ENCODE measurements at places on chromosomes 4 and X. TPM values are rescaled to one million over a fixed set of nuclear protein-coding genes. Genes with fewer than 3 reads are reported as not detected.

GRCh38 chr4:9870165-9870790, 88.8 kb downstream of the DRD5 start:
- DNase-seq, result no peak
- H3K4me1 ChIP-seq, result no peaks in the 10 kb centered on the region
- no peaks in the 10 kb centered on the region for H3K36me3 ChIP-seq
- no peaks in the 10 kb centered on the region for H3K27me3 ChIP-seq

GRCh38 chr4:113256946-113257345, 207.5 kb downstream of the ANK2 start:
- H3K4me1 ChIP-seq, result no peaks in the 10 kb centered on the region
- peaks cover 2% of the 10 kb centered on the region for H3K36me3 ChIP-seq
- DNase-seq, result no peak
- H3K4me3 ChIP-seq, result no peak overlapping the region

GRCh38 chr4:176849076-176849475, 56.4 kb upstream of the VEGFC start:
- no peak overlapping the region for H3K27ac ChIP-seq
- no peaks in the 10 kb centered on the region for H3K4me1 ChIP-seq
- no peaks in the 10 kb centered on the region for H3K27me3 ChIP-seq
- DNase-seq, result no peak

GRCh38 chr4:99783940-99784339, 32.7 kb upstream of the DAPP1 start:
- no peak overlapping the region for H3K4me3 ChIP-seq
- no peaks in the 10 kb centered on the region for H3K36me3 ChIP-seq
- H3K27ac ChIP-seq, result no peak overlapping the region
- H3K27me3 ChIP-seq, result no peaks in the 10 kb centered on the region
- no peaks in the 10 kb centered on the region for H3K4me1 ChIP-seq

GRCh38 chr4:3530663-3531254, 1.5 kb downstream of the LRPAP1 start:
- no peak overlapping the region for H3K27ac ChIP-seq
- H3K36me3 ChIP-seq, result no peaks in the 10 kb centered on the region
- peak; percentile 46 for DNase-seq
- H3K4me1 ChIP-seq, result no peaks in the 10 kb centered on the region
- H3K27me3 ChIP-seq, result no peaks in the 10 kb centered on the region

GRCh38 chrX:47181301-47181700, 12.3 kb upstream of the UBA1 start:
- no peak overlapping the region for H3K4me3 ChIP-seq
- no peak overlapping the region for H3K27ac ChIP-seq
- DNase-seq, result peak; percentile 53
- H3K4me1 ChIP-seq, result no peaks in the 10 kb centered on the region
- H3K27me3 ChIP-seq, result no peaks in the 10 kb centered on the region

DNA sequence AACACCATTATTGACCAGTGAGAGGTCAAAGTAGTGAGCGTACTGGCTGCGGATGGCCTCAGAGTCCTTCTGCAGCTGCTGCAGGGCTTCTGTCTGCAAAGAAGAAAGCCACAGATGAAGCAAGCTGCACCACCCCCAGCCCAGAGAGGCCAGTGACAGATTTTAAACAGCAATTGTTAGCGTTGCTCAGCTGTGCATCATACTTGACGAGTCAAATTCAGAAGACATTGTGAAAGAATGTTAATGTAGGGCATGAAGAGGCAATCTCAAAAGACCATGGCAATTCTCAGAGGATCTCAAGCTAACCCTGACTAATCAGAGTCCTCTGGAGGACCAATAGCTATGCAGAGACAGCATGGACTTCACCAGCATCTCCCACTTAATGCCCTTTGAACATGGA, 16.6 kb downstream of the DKC1 start:
- no peaks in the 10 kb centered on the region for H3K4me1 ChIP-seq
- H3K27ac ChIP-seq, result no peak overlapping the region
- H3K4me3 ChIP-seq, result no peak overlapping the region
- H3K27me3 ChIP-seq, result no peaks in the 10 kb centered on the region
- H3K36me3 ChIP-seq, result peaks cover 3% of the 10 kb centered on the region
- no peak for DNase-seq

GRCh38 chr4:1265351-1265750, 16.4 kb upstream of the CTBP1 start:
- no peak for DNase-seq
- H3K4me3 ChIP-seq, result no peak overlapping the region
- no peak overlapping the region for H3K27ac ChIP-seq
- no peaks in the 10 kb centered on the region for H3K4me1 ChIP-seq
- H3K36me3 ChIP-seq, result no peaks in the 10 kb centered on the region

DNA sequence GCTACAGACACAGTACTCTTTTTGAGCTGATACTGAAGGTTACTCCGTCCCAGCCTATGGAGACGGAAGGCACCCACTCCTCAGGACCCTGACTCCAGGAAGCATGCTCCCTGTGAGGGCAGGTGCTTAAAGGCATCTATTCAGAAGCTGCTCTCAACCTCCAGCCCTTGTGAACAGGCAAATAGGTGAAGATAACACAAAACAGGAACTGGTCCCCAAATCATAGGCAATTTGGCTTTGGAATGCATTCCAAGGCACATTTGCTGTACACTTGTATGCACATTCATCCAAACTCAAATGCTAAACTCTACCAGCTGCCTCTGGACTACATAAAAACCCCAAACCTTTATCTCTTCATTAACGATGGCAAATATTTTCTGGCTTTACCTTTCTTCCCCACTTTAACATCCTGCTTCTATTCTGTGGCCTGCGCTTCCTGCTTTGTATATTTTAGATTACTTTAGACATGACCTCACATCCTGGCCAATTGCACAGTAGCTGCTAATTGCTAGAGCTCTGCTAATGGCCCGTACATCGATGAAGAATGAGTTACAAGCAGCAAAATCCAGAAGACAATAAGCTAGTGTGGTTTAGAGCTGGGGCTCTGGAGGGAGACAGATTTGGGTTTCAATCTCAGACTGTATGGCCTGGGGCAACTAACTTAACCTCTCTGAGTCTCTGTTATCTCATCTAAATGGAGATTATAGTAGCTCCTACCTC, 3.2 kb downstream of the SEL1L3 start:
- peaks cover 2% of the 10 kb centered on the region for H3K27me3 ChIP-seq
- no peak overlapping the region for H3K4me3 ChIP-seq
- DNase-seq, result no peak
- H3K27ac ChIP-seq, result no peak overlapping the region

DNA sequence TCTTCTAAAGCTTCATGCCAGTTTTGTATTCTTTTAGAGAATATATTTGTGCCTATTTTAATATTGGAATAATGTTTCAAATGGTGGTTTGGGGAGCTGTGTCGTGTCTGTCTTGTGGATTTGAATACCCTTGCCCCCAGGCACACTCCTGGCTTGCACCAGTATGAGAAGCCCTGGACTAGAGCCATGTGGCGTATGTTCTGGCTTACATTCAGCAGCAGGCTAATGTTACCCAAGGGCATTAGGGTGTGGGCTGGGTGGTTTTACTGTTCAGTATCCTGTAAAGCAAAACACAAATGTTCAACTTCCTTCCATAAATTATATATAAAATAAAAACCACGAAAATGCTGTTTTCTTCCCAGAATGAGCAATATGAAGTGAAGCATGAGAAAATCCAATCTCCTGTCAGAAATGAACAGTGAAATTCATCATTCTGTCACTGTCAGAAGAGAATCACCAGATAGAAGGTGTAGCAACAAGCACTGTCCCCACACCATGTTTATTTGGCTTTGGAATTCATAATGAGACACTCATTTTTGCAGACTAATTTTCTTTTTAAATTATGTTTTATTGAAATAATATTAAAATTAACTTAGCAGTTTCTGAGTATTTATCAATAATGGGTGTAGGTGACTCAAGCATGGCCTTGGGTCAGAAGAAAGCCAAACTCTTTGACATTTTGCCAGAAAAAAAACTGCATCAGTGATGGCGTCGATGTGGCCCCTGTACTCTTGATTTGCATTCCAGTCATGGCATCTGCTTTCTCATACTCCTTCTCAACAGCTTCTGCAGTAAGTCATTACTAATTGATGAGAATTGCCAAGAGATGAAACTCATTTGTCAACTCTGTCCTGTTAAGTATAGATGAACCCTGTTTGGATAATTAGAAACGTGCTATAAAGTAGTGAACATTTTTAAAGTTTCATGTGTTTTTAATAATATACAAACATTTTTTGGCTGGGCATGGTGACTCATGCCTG, 43.8 kb downstream of the WWC2 start:
- H3K4me3 ChIP-seq, result no peak overlapping the region
- no peaks in the 10 kb centered on the region for H3K36me3 ChIP-seq
- H3K27me3 ChIP-seq, result no peaks in the 10 kb centered on the region
- H3K4me1 ChIP-seq, result peaks cover 3% of the 10 kb centered on the region
- no peak overlapping the region for H3K27ac ChIP-seq

DNA sequence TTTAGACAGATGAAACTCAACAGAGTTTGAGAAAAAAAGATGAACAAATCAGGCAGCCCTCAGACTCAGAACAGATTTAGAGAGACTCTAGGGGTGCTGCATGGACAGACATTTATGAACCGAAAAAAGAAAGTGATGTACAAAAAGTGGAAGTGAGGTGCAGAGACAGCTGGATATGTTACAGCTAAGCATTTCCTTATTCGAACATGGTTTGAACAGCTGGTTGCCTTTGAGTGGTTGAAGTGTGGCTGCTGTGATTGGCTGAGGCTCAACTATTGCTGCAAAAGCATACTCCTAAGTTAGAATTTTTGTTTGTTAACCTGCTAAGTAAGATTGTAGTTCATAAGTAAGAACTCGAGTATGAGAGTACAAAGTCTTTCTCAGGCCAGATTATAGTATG, 331.5 kb upstream of the PABPC4L start:
- H3K36me3 ChIP-seq, result no peaks in the 10 kb centered on the region
- no peak overlapping the region for H3K4me3 ChIP-seq
- no peaks in the 10 kb centered on the region for H3K4me1 ChIP-seq
- H3K27ac ChIP-seq, result no peak overlapping the region
- DNase-seq, result no peak

GRCh38 chr4:147284935-147285334, 196.0 kb upstream of the EDNRA start:
- no peak overlapping the region for H3K4me3 ChIP-seq
- no peaks in the 10 kb centered on the region for H3K4me1 ChIP-seq
- no peak for DNase-seq

DNA sequence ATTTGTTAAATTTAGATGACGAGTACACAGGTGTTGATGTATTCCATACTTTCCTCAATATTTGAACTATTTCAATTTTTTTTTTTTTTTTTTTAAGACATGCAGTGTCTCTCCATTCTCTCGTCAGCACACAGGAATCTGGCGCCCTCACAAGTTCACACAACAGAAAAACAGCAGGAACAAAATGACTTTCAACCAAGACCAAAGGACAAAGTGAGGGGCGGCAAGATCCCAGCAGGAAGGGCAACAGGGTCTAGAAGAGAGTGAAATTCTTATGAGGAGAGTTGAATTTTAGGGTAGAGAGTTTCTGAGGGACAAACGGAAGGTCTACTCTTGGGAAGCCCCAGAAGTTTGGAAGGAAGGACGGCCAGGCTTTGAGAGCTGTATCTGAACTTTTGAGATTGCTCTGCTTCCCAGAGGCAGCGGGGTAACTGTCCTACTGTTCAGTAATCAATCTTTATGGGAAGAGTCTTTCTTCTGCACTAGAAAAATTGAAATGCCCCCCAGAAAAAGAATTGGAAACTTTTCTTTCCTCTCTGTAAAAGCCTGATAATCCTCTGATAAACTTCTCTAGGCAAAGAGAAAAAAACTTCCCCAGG, 760.2 kb downstream of the RAB28 start:
- no peaks in the 10 kb centered on the region for H3K36me3 ChIP-seq
- no peak for DNase-seq
- H3K4me3 ChIP-seq, result no peak overlapping the region
- H3K4me1 ChIP-seq, result no peaks in the 10 kb centered on the region
- no peaks in the 10 kb centered on the region for H3K27me3 ChIP-seq

DNA sequence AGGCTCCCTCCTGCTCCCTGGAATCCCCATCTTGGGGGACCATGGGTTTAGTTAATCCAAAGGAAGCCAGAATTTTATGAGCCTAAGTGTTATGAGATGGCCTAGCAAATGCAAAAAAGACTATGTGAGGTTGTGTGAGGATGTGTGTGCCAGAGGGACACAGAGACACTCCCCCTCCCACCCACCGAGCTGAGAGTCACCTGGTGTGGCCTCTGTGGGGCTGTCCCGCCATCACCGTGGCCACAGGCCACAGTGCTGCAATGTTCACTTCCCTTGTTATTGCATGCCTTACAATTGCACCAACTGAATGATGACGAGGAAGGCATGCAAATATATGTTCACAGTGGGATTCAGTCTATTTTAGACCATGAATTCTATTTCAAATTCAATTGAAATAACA, 601 bp upstream of the FGFBP2 start:
- H3K27me3 ChIP-seq, result no peaks in the 10 kb centered on the region
- H3K27ac ChIP-seq, result no peak overlapping the region
- no peaks in the 10 kb centered on the region for H3K36me3 ChIP-seq
- DNase-seq, result no peak
- no peaks in the 10 kb centered on the region for H3K4me1 ChIP-seq

GRCh38 chr4:7382634-7383014, 52.1 kb downstream of the PSAPL1 start:
- no peaks in the 10 kb centered on the region for H3K36me3 ChIP-seq
- DNase-seq, result peak; percentile 57
- no peak overlapping the region for H3K27ac ChIP-seq
- no peaks in the 10 kb centered on the region for H3K4me1 ChIP-seq
- no peaks in the 10 kb centered on the region for H3K27me3 ChIP-seq
- H3K4me3 ChIP-seq, result no peak overlapping the region

- H3K36me3 ChIP-seq, result no peaks in the 10 kb centered on the region
- H3K27me3 ChIP-seq, result no peaks in the 10 kb centered on the region
- no peaks in the 10 kb centered on the region for H3K4me1 ChIP-seq
- H3K4me3 ChIP-seq, result no peak overlapping the region
Measured at GRCh38 chr4:163976588-163976987, 482.1 kb downstream of the TMA16 start.

DNA sequence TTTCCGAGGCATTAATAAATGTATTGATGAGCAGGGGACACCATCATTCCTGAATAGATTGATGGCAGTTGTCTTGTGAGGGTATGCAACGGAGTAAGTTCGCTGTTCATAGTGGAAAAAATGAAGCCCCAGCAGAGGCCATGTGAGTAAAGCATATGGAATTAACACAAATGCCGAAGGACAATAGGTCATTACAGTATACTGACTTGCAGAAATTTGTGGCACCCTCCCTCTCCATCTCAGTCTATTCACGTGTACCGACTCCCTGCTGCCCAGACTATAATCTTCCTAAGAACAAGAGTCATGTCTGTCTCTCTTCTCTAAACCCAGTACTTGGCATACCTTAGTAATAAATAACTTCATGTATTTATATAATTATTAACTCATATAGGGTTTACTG, 47.1 kb upstream of the PCDH10 start:
- no peak overlapping the region for H3K4me3 ChIP-seq
- no peak for DNase-seq
- no peaks in the 10 kb centered on the region for H3K36me3 ChIP-seq
- H3K4me1 ChIP-seq, result no peaks in the 10 kb centered on the region
- H3K27me3 ChIP-seq, result no peaks in the 10 kb centered on the region

The TREX2 gene
- 1.4 TPM for total RNA-seq

The CT45A1 gene
- not detected for total RNA-seq

The FGA gene
- not detected for total RNA-seq

The CFAP47 gene
- total RNA-seq, result 0.09 TPM

The CPLX1 gene
- total RNA-seq, result 13.7 TPM

The OTUD6A gene
- not detected for total RNA-seq

The POU3F4 gene
- not detected for total RNA-seq

The MAGEA1 gene
- total RNA-seq, result not detected

All from aorta (tissue), 5 donors.